ENCODE measurements at places on chromosomes 4 and X.
A peak's percentile ranks its signal among the peaks of the same experiment; 100 is the strongest.

- DNase-seq, result no peak
Measured at GRCh38 chrX:78997870-78998558, 52.8 kb downstream of the P2RY10 start.

DNA sequence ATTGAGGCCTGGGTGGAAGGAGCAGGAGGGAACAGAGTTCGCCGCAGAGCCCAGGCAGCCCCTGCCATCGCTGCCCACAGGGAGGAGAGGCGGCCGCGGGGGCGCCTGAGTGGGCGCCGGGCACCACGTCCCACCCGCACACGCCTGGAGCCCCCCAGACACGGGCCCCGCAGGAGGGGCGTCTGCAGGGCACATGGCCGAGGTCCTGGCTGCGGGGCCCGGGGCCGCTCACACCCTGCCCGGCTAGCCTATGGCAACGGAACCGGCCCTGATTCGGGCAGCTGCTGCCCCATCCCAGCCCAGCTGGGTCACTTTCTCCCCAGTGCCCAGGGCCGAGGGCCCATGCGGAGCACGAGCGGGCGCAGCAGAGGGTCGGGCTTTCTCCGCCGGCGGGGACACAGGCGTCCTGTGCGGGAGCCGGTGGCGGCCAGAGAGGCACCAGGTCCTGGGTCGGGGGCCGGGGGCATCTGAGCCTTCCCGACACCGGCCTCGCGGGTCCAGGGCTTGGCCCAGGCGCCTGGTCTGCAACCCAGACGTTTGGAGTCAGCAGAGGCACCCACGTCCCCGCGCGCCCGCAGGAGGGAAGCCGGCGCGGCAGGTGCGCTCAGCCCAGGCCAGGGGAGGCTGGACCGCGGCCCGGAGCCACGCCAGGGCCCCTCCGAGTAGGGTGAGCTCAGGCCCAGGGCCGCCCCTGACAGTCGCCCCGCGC lies 91.2 kb downstream of the FAM53A start:
- no peak for DNase-seq

- DNase-seq, result no peak
Measured at GRCh38 chr4:150875367-150875766, 139.7 kb downstream of the LRBA start.

DNA sequence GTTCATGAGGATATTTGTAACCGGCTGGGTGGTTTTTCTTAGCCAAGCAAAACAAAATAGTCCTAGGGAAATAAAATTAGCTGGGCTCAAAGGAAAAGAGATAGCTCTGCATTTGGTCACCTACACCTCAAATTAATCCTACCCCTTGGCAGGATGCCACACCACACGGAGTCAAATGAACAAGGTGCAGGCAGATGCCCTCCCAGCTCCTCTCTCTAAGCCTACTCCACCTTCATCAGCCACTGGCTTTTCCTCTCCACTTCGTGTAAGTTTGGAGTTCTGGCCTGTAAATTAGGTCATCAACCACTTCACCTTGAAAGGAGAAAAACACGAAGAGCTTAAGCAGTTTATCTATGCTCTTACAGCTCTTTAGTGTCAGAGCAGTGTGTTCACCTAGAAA lies 1.4 kb downstream of the DDIT4L start:
- no peak for DNase-seq

DNA sequence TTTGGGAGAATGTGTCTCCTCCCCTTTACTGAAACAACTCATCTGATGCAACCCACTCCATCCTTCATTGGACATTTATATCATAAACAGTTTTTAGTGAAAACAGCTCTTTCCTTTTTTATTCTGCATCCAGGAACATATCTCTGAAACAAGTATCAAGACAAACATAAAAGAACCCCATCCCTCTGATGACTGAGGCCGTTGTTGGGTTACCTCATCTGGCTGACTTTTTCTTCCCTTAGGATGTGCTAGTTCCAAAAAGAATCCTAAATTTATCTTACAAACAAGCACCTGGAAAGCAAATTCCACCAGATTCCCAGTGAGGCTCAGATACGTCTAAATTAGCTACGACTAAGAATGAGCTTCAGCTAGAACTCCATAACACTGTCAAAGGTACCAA lies 483.7 kb upstream of the INTU start:
- no peak for DNase-seq

GRCh38 chr4:127782025-127782274 lies 172 bp upstream of the HSPA4L start:
- DNase-seq, result peak; percentile 28

- no peak for DNase-seq
Measured at GRCh38 chrX:3712051-3712869, 1.2 kb downstream of the PRKX start.

DNA sequence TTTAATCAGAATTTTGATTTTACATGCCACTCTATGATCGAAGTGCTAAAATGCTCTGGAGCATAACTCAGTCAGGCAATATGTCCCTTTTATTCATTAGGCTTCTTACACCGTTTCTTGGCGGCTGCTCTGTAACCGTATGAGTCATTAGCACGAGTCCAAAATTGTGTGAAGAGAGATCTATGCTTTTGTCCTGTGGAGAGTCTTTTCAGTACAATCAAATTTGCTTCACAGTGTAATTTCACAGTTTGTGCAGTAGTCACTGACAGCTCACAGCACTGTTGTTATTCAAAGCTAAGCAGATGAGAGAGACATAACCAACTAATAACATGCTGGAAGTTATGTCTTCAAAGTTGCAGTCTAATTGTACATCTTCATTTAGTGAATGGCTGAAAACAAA lies 167.8 kb downstream of the PCDH10 start:
- no peak for DNase-seq

- no peak for DNase-seq
Measured at GRCh38 chr4:6840062-6840976, 57.8 kb downstream of the KIAA0232 start.

- DNase-seq, result no peak
Measured at GRCh38 chrX:9153300-9153699, 119.4 kb upstream of the FAM9B start.

DNA sequence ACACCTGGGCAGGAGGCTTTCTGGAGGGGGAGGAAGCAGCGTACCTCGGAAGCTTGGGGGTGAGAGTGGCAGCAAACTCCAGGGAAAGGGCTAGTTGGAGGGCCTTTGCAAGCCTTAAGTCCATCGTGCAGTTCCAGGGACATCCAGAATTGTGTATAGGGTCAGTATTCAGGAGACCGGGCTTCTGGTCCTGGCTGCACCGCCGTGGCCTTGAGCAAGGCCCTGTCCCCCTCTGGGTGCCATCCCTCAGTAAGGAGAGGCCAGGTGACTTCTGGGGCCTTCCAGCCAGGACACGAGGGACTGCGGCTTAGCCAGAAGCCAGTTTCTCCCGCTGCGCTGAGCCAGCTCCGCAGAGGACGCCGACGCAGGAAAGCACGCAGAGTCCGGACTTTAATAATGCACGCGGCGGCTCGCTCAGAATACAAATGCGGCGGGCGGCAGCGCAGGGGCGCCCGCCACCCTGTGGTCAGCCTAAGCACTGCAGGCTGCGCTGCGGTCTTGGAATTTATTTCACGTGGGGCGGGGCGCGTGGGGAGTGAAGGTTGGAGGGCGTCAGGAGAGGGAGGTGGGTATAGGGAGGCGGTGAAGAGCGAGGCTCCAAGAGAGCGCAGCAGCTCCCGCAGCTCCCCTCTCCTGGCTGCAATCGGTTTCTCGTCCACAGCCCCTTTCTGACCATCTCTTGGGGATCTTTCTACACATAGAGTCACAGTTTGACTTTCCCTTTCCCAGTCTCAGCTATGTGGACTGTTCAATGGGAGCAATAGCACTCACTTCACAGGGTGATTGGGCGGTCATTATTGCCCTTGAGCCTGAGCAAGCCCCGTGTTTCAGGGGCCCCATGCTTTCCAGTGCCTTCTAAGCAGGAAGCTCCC lies 94.1 kb upstream of the GPR50 start:
- peak; percentile 3 for DNase-seq
